ENCODE measurements at places on chromosomes 4 and X.

- DNase-seq, result no peak
- no peak overlapping the region for H3K4me3 ChIP-seq
- no peaks in the 10 kb centered on the region for H3K36me3 ChIP-seq
- H3K4me1 ChIP-seq, result peaks cover 2% of the 10 kb centered on the region
- no peaks in the 10 kb centered on the region for H3K27me3 ChIP-seq
Observed at GRCh38 chr4:38905652-38906385, 38.2 kb downstream of the FAM114A1 start.

DNA sequence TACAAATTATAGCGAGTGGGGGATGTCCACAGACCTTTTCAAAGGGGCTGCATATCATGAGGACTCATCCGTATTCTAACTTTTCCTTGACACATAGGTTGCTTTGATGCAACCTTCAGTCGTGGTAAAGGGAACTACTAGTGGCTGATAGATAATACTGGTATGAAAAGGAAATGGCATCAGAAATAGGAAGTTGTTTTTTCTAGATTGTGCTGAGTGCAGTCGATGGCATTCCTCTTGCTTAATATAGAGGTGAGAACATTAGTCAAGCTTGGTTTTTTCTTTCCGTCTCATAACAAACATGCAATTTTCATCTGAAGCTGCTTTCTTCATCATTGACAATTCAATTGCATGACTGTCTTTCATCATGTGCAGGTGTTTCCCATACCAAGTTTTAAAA is 16.6 kb downstream of the ENPEP start:
- no peak for DNase-seq
- H3K4me1 ChIP-seq, result no peaks in the 10 kb centered on the region
- H3K36me3 ChIP-seq, result no peaks in the 10 kb centered on the region
- H3K27ac ChIP-seq, result no peak overlapping the region
- H3K27me3 ChIP-seq, result peaks cover 12% of the 10 kb centered on the region

DNA sequence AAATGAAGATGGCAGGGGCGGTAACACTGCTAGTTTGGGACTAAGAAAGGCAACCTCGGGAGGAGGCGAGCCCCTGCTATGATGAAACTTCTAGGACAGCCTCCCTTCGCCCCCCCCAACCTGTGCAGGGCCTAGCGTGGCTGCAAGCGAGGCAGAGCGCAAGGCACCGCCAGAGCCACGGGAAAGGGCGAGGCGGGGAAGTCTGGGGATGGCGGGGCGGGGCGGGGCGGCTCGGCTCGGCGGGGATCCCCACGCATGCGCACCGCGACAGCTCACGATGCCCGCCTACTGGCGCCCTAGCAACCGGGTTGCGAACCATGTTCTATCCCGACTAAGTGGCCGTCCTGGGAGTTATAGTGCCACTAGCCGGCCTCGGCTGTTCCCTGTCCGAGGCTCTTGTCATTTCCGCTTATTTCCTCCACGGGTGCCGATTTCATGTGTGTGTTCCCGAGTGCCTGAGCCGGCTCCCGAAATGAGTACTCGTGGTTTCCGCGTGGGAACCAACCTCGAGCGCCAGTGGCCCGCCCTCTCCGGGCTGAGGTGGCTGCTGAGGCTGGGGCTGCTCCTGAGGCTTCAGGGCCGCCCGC is 28.7 kb upstream of the RBMX start:
- peaks cover 6% of the 10 kb centered on the region for H3K4me1 ChIP-seq
- H3K4me3 ChIP-seq, result peak overlapping the region; percentile 95
- no peaks in the 10 kb centered on the region for H3K27me3 ChIP-seq
- H3K36me3 ChIP-seq, result peaks cover 2% of the 10 kb centered on the region
- DNase-seq, result peak; percentile 67
- H3K27ac ChIP-seq, result peak overlapping the region; percentile 87

DNA sequence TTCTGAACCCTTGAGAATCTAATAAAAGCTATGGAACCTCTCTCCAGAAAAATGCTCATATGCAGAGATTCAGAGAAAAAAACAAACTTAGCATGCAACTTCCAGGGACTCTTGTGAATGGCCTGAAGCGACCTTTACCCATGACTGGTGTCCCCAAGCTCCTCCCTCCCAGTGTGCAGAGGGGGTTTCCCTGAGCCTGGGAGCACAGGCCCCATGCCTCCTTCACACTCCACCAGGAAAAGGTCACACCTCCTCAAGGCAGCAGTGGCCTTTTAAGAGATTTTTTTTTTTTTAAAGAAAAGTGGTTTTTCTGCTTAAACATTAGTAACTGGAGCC is 13.3 kb upstream of the UBA6 start:
- DNase-seq, result no peak
- peaks cover 11% of the 10 kb centered on the region for H3K4me1 ChIP-seq
- H3K4me3 ChIP-seq, result no peak overlapping the region
- peaks cover 21% of the 10 kb centered on the region for H3K36me3 ChIP-seq

DNA sequence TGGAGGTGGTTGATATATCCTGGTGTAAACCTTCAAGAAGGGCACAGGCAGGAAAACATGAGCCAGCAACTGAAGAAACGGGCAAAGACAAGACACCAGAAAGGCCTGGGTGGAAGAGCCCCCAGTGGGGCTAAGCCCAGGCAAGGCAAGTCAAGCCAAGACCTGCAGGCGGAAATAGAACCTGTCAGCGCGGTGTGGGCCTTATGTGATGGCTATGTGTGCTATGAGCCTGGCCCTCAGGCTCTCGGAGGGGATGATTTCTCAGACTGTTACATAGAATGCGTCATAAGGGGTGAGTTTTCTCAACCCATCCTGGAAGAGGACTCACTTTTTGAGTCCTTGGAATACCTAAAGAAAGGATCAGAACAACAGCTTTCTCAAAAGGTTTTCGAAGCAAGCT is 7.2 kb downstream of the ZFP42 start:
- no peaks in the 10 kb centered on the region for H3K4me1 ChIP-seq
- no peaks in the 10 kb centered on the region for H3K27me3 ChIP-seq
- no peaks in the 10 kb centered on the region for H3K36me3 ChIP-seq
- DNase-seq, result no peak
- H3K27ac ChIP-seq, result no peak overlapping the region
- H3K4me3 ChIP-seq, result no peak overlapping the region

DNA sequence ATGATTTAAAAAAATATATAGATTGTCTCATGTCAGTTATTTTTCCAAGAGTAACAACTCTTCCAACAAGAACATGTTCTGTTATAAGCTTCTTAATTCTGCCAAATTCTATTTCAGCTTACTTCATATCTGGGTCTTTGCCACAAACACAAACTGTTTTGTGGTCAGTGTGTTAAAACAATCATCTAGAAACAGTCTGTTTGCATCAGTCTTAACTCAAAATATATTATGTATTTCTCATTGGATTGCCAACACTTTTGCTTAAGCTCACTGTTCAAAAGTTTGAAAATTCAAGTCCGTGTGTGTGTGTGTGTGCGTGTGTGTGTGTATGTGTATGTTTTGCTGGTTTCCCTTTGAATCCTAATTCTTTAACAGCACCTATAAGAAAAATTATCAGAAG is 752.3 kb upstream of the NDST4 start:
- H3K4me3 ChIP-seq, result no peak overlapping the region
- no peak overlapping the region for H3K27ac ChIP-seq
- no peaks in the 10 kb centered on the region for H3K27me3 ChIP-seq

GRCh38 chr4:102554482-102554881 is 53.3 kb downstream of the NFKB1 start:
- H3K4me1 ChIP-seq, result peaks cover 66% of the 10 kb centered on the region
- H3K27me3 ChIP-seq, result no peaks in the 10 kb centered on the region
- no peak overlapping the region for H3K4me3 ChIP-seq
- H3K36me3 ChIP-seq, result peaks cover 54% of the 10 kb centered on the region

DNA sequence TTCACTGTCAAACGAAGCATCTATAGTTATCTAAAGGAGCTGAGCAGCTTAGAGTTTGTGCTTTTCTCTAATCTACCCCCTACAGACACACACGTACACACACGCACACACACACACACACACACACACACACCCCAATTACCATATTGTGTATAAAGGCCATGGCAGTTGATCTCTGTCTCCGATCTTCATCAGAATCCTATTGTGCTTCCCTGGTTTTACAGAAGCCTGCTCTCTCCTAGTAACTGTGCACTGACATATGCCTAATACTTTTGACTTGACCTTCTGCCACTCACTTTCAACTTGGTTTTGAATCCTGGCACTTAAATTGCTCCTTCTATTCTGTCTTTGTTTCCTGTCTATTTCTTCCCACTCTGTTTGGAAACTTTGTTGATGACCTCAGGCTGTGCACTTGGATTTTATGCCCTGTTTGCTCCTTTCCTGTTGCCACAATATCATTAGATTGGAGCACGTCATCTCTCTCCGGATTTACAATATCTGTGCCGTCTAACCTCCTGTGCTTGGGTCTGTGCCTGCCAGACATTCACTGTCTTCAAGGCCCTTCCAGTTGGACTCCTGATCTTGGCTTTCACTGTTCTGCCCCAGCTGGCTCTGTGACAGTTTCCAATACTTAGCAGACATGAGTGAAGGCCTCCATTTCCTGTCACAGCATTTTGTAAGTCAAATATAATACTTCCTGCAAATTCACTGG is 928.1 kb downstream of the FAT4 start:
- H3K36me3 ChIP-seq, result no peaks in the 10 kb centered on the region
- no peak overlapping the region for H3K4me3 ChIP-seq
- DNase-seq, result no peak
- H3K27me3 ChIP-seq, result no peaks in the 10 kb centered on the region
- no peaks in the 10 kb centered on the region for H3K4me1 ChIP-seq

DNA sequence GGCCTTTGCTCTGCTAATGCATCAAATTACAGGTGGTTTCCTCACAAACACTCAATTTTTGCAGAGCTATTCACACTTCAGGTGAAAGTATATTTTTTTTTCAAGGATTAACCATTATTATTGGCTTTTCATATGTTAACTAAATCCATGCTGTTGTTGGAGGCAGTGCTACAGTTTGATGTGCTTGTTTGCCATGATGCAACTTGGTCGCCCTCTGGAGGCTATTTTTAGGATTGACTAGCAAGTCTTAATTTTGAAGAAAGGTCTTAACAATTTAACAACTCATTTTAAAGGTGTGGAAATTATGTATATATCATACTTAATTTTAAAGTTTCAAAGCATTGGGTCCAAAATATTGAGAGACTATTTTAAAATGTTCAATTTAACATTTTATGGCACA is 168.8 kb upstream of the FAM47A start:
- H3K36me3 ChIP-seq, result no peaks in the 10 kb centered on the region
- no peak overlapping the region for H3K4me3 ChIP-seq
- no peak for DNase-seq
- H3K27me3 ChIP-seq, result no peaks in the 10 kb centered on the region
- no peaks in the 10 kb centered on the region for H3K4me1 ChIP-seq
- no peak overlapping the region for H3K27ac ChIP-seq

DNA sequence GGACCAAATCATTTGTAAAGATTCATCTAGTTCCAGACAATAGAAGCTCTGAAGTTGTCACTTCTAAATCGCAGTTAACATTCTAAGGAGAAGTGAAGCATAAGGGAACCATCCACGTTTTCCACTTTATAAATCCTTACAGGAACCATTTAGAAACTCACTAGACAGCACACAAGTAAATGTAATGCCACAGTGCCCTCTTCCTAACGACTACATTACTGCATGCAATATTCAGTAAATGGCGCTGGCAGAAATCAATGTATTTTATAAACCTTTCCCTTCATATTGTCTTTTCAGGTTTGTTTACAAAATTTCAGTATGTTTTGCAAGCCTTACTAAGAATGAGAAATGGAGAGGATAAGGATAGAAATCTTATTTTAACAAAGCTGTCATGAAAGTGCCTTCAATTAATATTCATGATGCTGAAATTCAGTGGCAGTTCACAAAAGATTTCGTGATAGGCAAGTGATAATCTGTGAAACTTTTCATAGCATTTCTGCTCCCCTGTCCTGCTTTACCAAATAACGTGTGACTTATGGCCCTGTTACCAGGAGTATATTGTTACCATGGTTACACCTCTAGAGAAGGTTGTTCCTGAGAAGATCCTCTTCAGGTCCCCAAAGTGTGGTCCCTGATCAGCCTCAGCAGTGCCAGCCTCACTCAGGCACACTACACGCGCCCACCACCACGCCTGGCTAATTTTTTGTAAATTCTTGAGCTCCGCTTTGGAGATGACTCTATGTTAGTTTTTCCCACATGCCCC is 54.2 kb downstream of the TMA16 start:
- H3K4me1 ChIP-seq, result peaks cover 54% of the 10 kb centered on the region
- H3K27ac ChIP-seq, result peak overlapping the region; percentile 84
- DNase-seq, result no peak
- no peaks in the 10 kb centered on the region for H3K27me3 ChIP-seq

- no peak for DNase-seq
- H3K4me1 ChIP-seq, result peaks cover 79% of the 10 kb centered on the region
- no peaks in the 10 kb centered on the region for H3K27me3 ChIP-seq
- H3K36me3 ChIP-seq, result peaks cover 10% of the 10 kb centered on the region
- no peak overlapping the region for H3K4me3 ChIP-seq
- H3K27ac ChIP-seq, result no peak overlapping the region
Observed at GRCh38 chr4:26871611-26872010, 11.0 kb downstream of the STIM2 start.

DNA sequence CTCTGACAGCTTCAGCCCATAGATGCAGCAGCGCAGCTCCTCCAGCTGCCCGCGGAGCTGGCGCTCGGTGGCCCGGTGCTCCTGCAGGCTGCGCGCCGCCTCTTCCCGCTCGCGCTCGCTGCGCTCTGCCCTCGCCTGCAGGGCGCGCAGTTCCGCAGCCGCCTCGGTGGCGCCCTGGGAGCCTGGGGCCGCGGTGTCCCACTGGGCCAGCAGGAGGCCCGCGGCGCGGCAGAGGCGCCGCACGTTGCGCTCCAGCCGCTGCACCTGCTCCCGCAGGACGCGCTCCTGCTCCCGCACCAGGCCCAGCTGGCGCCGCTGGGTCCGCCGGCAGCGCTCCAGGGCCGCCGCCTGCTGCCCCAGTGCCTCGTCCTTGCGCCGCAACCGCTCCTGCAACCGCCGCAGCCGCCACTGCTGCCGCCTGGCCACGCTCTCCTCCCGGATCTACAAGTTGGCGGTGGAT is 10.1 kb downstream of the C4orf50 start:
- H3K36me3 ChIP-seq, result no peaks in the 10 kb centered on the region
- no peaks in the 10 kb centered on the region for H3K4me1 ChIP-seq

GRCh38 chr4:1283711-1284110 is 6.0 kb upstream of the MAEA start:
- no peak overlapping the region for H3K27ac ChIP-seq
- no peak for DNase-seq
- H3K27me3 ChIP-seq, result no peaks in the 10 kb centered on the region
- no peak overlapping the region for H3K4me3 ChIP-seq
- no peaks in the 10 kb centered on the region for H3K36me3 ChIP-seq

DNA sequence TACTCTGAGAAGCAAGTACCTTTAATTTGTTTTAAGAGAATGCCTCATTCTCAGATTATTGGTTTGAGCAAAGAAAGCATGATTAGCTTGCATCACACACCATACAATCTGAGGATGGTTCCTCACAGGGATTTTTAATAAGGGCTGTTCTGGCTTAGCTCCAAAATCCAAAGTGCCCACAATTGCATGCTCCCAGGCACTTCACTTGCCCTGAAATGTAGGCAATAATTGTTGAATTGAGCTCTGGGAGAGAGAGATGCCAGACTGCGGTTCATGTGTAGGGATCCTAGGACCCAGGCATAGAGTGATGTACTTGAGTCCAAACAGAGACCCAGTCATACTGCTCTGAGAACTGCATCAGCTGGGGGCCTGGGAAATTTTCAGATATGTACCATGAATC is 358.4 kb upstream of the CXorf51B start:
- no peaks in the 10 kb centered on the region for H3K27me3 ChIP-seq
- H3K4me3 ChIP-seq, result no peak overlapping the region
- H3K4me1 ChIP-seq, result no peaks in the 10 kb centered on the region
- H3K36me3 ChIP-seq, result no peaks in the 10 kb centered on the region
- no peak overlapping the region for H3K27ac ChIP-seq
